GM12864 (cell line): ENCODE measurements at places on chromosomes 7 and 10.

- DNase-seq = no peak
Observed at GRCh38 chr10:92691591-92692079, 1.9 kb downstream of the HHEX start.

- no peak for DNase-seq
Observed at GRCh38 chr10:86057708-86058107, 308.9 kb downstream of the GRID1 start.

- DNase-seq = no peak
Observed at GRCh38 chr7:155942226-155942950, 130.1 kb upstream of the SHH start.

- DNase-seq = no peak
Observed at GRCh38 chr10:8731121-8732095, 676.9 kb downstream of the GATA3 start.

- no peak for DNase-seq
Observed at GRCh38 chr7:92769394-92769699, 67.0 kb downstream of the CDK6 start.

DNA sequence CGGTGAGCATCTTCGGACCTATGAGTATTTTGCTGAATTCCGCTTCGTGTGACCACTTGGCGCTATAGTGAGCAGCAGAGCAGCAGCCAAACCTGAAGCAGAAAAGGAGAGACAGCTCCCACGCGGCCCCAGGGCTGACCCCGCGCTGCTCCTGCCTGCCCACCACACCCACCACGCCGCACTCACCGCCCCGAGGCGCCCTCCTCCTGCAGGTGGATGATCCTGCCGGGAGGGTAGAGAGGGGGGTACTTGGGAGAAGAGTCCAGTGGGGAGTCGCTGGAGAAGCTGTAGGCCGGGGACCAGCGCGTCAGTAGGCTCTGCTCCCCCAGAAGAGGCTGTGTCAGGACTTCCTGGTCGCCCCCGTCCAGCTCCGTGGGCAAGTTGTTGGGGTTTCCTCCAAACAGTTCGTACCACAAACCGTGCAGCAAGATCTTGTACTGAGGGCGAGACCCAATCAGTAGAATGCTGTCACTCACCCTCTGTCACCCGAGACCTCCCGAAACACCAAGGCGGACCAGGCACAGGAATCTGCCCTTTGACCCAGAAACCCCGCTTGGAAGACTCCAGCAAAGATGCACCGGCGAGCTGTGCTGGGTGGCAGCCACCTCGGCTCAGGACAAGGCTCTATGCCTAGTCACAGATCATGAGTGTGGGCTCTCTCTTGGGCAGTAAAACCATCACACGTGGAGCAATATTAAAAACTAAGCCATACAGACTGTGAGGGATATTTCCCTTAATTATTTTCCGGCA lies 37.6 kb downstream of the DAGLB start:
- no peak for DNase-seq

- DNase-seq = no peak
Observed at GRCh38 chr10:69043931-69044531, 43.9 kb upstream of the SRGN start.

DNA sequence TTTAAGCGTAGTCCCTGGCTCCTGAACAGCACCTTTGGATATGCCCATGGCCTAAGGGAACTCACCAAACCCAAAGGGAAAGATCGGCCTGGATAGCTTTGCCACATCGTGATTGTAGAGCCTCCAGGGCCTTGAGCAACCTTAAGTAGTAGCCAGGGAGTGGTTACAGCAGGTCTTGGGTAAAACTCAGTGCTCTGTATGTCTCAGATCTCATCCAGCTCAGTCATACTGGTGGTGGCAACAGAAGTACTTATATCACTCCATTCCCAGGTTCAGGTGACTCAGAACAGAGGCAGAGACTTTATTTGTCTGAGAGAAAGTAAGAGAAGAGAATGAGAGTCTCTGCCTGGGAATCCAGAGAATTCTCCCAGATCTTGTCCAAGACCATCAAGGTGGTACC lies 39.1 kb upstream of the AASS start:
- no peak for DNase-seq

GRCh38 chr7:130973637-130974036 lies 239.6 kb upstream of the KLF14 start:
- DNase-seq = no peak

GRCh38 chr7:16268821-16269768 lies 152.2 kb downstream of the CRPPA start:
- DNase-seq = no peak

DNA sequence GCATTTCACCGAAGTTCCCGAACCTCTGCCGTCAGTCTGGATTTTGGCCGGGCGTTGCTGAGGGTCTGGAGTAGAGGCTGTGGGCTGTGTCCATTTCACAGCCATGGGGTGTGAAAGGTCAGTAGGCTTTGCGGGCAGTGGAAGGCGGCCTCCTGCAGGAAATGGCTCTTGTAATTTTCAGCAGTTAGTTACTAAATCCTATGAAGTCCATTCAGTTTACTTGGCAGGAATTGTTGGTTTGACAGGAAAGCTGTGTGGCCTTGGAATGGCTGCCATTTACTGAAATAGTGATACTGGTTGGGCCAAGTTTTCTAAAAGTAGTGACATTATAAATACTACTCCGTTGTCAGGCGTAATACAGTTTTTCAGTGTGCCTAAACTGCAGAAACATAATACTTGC lies 303.7 kb downstream of the CCDC3 start:
- no peak for DNase-seq

DNA sequence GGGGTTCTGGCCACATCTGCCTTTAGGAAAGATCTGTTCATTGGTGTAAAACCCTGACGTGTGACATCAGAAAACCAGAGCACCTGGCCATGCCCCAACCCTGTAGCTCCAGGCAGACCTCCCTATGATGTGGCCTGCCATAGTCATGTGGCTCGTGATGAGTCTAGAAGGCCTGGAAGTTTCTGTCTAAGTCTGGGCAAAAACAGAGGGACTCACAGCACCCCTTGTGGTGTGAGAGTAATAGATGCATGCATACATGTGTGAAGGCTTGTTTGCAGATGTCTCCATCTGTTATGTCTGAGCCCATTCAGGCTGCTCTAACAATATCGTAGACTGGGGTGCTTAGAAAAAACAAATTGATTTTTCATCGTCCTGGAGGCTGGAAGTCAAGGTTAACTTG lies 309.3 kb downstream of the PAXIP1 start:
- DNase-seq = no peak

- DNase-seq = no peak
Observed at GRCh38 chr10:114174695-114175188, 739 bp upstream of the CCDC186 start.

DNA sequence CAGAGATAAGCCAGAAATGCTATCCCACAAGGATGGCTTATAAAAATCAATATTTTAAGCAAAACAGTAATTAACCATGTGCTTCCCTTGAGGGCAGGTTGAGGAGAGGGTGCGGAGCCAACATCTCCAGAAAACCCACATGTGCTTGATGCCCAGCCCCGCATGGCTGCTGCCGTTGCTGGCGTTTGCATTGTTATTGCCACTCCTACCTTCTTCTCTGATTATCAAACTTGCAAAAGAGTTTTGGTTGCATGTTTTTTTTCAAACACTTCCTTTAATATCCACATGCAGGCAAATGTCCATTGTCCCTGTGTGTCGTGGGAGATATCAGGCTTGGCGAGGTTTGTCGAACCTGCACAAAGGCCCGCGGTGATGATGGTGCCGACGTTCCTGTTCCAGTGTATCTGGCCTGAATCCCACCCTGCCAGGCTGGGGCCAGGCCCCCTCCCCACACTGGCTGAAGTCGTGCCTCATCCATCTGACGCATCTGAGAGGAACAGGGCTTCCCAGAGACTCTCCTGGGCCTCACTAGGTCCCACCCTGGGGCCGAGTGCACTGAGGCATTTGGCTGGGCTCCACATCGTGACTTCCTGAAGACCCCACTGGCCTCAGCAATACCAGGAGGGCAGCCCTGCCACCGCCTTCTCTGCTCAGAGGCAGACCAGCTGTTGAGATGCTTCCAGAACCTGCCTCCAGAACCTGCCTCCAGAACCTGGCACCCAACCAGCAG lies 40.9 kb downstream of the TCERG1L start:
- DNase-seq = no peak

DNA sequence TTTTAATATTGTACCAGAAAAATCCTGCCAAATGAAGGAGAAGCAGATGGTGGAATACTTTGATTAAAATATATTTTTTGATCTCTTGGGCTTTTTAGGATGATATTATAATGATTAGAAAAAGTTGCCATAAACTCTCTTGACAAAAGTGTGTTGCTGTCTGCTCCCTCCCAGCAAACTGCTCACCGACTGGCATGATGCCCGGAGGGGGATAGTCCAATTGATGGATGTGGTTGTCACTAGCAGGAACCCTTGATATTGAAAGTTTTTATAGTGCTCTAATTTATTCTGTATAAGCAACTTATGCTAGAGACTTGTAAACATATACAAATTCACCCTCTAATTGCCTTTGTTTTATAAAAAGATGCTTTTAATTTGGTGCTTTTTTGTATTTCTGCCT lies 114.0 kb downstream of the DNAH11 start:
- no peak for DNase-seq

DNA sequence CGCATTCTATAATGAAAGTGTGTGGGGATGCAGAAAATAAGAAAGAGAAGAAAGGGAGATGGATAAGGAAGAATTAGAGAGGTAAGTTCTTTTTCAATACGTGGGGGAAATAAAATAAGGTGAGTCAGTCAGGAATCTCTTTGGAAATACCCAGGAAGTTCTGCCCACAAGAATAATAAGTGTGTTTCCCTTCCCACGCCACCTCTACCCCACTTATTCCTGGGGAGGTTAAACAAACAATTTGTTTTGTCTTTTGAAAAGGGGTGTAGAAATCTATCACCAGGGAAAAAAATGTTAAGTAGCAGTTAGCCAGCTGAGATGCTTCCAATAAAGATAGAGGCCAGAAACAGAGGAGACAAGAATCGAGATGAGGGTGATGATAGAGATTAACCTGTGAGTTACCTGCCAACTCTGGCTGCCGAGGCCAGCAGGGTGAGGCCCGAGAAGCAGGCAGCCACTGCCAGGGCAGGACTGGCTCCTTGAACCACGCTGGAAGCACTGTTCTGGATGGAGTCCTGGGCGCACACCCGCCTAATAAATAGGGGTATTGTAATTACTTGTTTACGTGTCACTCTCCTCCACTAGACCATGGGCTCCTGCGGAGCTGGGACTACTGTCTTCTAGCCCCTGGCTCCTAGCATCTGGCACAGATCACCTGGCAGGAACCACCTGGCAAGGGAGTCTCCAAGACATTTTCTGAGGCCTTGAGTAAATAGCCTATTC lies 191.3 kb downstream of the FGFR2 start:
- DNase-seq = no peak

DNA sequence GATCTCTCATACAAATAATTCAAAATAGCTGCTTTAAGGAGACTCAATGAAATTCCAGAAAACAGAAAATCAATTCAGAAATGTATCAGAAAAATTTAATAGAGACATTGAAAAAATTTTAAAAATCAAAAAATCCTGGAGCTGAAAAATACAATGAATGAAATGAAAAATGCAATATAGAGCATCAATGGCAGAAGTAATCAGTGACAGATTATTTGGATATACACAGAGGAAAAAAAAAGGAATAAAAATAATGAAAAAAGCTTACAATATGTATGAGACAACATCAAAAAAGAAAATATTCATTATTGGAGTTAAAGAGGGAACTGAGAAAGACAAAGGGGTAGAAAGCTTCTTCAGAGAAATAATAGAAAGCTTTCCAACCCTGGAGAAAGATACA lies 122.9 kb upstream of the KLF14 start:
- no peak for DNase-seq

DNA sequence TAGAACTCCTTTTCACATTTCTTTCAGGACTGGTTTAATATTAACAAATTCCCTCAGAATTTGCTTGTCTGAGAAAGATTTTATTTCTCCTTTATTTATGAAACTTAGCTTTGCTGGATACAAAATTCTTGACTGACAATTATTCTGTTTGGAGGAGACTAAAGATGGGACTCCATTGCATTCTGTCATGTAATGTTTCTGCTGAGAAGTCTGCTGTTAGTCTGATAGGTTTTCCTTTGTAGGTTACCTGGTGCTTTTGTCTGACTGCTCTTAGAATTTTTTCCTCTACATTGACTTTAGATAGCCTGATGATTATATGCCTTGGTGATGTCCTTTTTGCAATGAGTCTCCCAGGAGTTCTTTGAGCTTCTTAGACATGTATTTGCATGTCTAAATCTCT lies 23.4 kb downstream of the CLRN3 start:
- no peak for DNase-seq

GRCh38 chr10:15754937-15755336 lies 35.2 kb upstream of the ITGA8 start:
- DNase-seq = no peak

GRCh38 chr10:43350686-43351085 lies 20.8 kb upstream of the FXYD4 start:
- DNase-seq = no peak

- no peak for DNase-seq
Observed at GRCh38 chr7:54166419-54166818, 375.8 kb upstream of the VSTM2A start.

GRCh38 chr7:1052031-1052818 lies 7.9 kb downstream of the GPR146 start:
- no peak for DNase-seq

DNA sequence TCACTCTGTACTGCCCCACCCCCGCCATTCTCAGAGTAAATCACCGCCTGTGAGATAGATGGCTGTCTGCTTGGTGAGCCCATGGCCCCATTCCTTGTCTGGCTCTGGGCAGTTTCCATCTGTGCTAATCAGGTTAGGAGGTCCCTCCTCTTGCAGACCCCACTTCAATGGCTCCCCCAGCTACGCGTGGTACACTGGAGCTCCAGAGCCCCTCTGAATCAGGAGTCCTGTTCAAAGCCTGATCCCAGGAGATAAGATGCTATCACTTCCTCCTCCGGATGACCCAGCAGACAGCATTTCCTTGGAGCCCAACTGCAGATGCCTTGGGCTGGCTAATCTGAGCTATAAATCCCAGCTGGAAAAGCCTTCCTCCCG lies 122.3 kb downstream of the SH3PXD2A start:
- no peak for DNase-seq

- no peak for DNase-seq
Observed at GRCh38 chr7:142716596-142716995, 32.7 kb upstream of the PRSS1 start.
